ENCODE measurements at places on chromosomes 12 and 14.

DNA sequence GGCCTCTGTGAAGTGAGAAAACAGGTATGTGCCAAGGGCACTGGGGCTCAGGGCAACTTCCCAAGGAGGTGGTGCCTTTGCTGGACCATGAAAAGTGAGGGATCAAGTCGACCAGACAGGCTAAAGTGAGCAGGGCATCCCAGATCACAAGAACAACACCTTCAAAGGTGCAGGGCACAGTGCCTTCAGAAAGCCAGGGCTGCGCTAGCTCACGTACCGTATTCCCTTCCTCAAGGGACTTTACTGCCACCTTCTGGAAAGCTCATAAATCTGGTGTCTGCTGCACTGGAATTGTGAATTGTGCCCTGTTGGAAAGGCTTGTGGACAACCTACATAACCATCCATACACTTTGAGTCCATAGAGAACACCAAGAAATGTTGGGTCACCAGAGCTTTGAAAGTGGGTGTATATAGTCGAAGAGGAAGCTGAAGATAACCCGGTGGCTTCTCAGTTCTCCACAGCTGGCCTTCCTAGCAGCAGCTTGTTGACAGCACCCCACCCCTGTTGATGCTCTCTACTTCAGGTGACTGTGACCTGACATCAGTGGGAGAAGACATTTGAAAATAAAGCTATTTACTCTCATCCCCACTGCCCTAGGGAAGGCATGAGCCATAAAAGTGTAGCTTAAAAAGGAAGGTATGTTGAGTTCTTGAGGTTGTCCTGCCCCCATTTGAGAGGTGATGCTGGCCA, 24.5 kb downstream of the FIGNL2 start:
- H3K36me3 ChIP-seq, result no peaks in the 10 kb centered on the region
- peaks cover 6% of the 10 kb centered on the region for H3K4me1 ChIP-seq
- H3K4me3 ChIP-seq, result no peak overlapping the region
- no peaks in the 10 kb centered on the region for H3K27me3 ChIP-seq

GRCh38 chr12:53561590-53561953, 54.3 kb upstream of the NPFF start:
- DNase-seq, result no peak
- no peak overlapping the region for H3K4me3 ChIP-seq
- H3K27me3 ChIP-seq, result no peaks in the 10 kb centered on the region
- no peak overlapping the region for H3K27ac ChIP-seq

- H3K36me3 ChIP-seq, result no peaks in the 10 kb centered on the region
- no peaks in the 10 kb centered on the region for H3K27me3 ChIP-seq
- H3K4me3 ChIP-seq, result no peak overlapping the region
- DNase-seq, result no peak
- H3K27ac ChIP-seq, result no peak overlapping the region
These were observed 22.7 kb downstream of the BEST3 start for GRCh38 chr12:69676257-69677012.

- H3K36me3 ChIP-seq, result no peaks in the 10 kb centered on the region
- no peaks in the 10 kb centered on the region for H3K4me1 ChIP-seq
- no peaks in the 10 kb centered on the region for H3K27me3 ChIP-seq
These were observed 7.4 kb downstream of the PAPOLA start for GRCh38 chr14:96509457-96510090.

- H3K27me3 ChIP-seq, result no peaks in the 10 kb centered on the region
- H3K36me3 ChIP-seq, result no peaks in the 10 kb centered on the region
- H3K4me3 ChIP-seq, result no peak overlapping the region
- peaks cover 8% of the 10 kb centered on the region for H3K4me1 ChIP-seq
- H3K27ac ChIP-seq, result peak overlapping the region; percentile 42
- DNase-seq, result peak; percentile 70
These were observed 85.0 kb downstream of the PTGER2 start for GRCh38 chr14:52399104-52399503.

GRCh38 chr14:92026548-92027190, 13.2 kb downstream of the TRIP11 start:
- no peaks in the 10 kb centered on the region for H3K4me1 ChIP-seq
- no peak for DNase-seq
- no peak overlapping the region for H3K4me3 ChIP-seq

DNA sequence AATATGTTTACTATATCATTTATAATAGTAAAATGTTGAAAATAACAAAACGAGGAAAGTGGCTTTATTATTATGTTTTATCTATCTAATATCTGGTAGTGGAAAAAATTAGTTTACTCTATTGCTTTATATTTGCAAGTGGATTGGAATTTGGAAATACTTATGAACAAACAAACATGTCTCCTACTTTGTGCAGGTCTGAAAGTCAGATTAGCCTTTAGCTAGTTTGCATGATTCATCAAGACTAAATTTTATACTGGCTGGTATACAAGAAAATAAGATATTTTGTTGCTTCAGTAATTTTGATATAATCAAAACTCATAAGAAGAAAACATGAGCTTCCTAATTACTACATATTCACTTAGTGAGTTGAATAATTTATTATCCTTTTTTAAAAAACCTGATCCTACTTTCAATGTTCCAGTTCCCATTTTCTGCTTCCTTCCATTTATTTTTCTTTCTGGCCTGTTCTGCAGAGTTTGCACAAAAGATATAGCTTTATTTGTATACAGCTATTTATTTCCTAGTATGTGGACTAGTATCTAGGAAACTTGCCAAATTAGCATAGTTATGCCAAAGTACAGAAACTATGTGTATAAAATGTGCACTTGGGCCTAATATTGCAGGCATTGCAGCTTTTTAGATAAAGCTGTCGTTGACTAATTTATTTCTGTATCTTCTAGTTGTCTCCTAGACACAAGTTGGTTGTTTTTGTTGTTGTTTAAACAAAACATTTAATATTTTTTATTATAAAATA, 122.0 kb downstream of the AKAP6 start:
- no peaks in the 10 kb centered on the region for H3K36me3 ChIP-seq
- no peak for DNase-seq
- no peaks in the 10 kb centered on the region for H3K4me1 ChIP-seq
- no peak overlapping the region for H3K4me3 ChIP-seq
- no peaks in the 10 kb centered on the region for H3K27me3 ChIP-seq

GRCh38 chr12:27754795-27755194, 25.2 kb upstream of the KLHL42 start:
- H3K27me3 ChIP-seq, result no peaks in the 10 kb centered on the region
- DNase-seq, result no peak
- H3K4me3 ChIP-seq, result no peak overlapping the region
- no peak overlapping the region for H3K27ac ChIP-seq
- peaks cover 3% of the 10 kb centered on the region for H3K4me1 ChIP-seq
- H3K36me3 ChIP-seq, result no peaks in the 10 kb centered on the region

- no peaks in the 10 kb centered on the region for H3K27me3 ChIP-seq
- H3K27ac ChIP-seq, result no peak overlapping the region
- no peak overlapping the region for H3K4me3 ChIP-seq
- no peak for DNase-seq
- peaks cover 4% of the 10 kb centered on the region for H3K4me1 ChIP-seq
These were observed 46.0 kb downstream of the ATP2B1 start for GRCh38 chr12:89662623-89663022.

- H3K4me3 ChIP-seq, result no peak overlapping the region
- H3K27me3 ChIP-seq, result no peaks in the 10 kb centered on the region
- H3K4me1 ChIP-seq, result no peaks in the 10 kb centered on the region
- no peak overlapping the region for H3K27ac ChIP-seq
- no peaks in the 10 kb centered on the region for H3K36me3 ChIP-seq
These were observed 189.1 kb downstream of the PIWIL1 start for GRCh38 chr12:130526813-130527212.

DNA sequence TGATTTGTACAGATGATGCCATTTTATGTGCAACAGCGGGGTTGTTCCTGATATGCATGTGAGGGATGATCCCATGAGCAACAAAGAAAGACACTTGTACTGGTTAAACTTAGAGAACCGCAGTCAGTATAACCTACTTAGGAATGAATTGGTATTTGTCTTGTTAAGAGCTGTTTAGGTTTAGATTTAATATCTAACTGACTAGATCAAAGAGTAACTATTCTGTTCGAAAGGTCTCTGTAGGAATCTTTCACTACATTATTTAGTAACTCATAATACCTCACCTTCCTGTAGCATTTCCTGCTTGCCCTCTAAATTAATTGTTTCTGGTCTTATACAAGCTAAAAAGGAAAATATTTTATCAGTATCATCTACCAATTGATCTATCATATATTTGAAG, 350.4 kb downstream of the TRHDE start:
- no peak overlapping the region for H3K4me3 ChIP-seq
- DNase-seq, result peak; percentile 22
- H3K27ac ChIP-seq, result peak overlapping the region; percentile 32

GRCh38 chr12:32756476-32757066, 874 bp upstream of the YARS2 start:
- H3K27ac ChIP-seq, result no peak overlapping the region
- H3K27me3 ChIP-seq, result no peaks in the 10 kb centered on the region
- H3K36me3 ChIP-seq, result peaks cover 4% of the 10 kb centered on the region
- peaks cover 11% of the 10 kb centered on the region for H3K4me1 ChIP-seq
- DNase-seq, result peak; percentile 43

DNA sequence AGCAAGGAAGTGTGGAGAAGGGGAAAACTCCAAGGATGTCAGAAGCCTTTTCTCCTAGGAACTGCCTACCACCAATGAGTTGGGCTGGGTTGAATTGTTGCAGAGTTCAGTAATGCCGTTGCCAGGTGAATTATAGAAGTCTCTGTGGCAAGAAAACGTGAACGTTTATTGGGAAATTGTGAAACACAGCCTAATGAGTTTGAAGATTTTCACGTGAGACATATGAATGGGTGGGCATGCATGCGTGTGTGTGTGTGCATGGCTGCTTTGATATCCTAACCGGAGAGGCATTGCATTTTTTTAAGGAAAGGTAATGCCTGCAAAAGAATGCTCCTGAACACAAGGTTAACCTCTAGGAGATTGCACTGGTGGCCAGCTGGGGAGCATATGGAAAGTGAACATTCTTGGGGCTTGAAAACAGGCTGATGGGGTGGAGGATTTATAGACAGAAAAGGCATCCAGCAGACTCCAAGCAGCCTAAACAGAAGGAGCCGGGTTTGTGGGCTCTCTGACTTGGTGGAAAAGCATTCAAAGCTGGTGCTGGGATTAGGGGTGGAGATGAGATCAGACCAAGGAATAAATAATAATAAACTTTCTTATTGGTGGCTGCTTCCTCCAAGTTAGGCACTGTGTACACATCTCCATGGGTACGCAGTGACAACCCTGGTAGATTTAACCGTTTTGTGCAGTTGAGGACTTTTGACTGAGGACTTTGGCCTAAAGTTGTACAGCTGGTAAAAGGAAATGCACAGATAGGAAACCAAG, 67.8 kb downstream of the NTF3 start:
- no peak overlapping the region for H3K4me3 ChIP-seq
- H3K27me3 ChIP-seq, result no peaks in the 10 kb centered on the region
- H3K27ac ChIP-seq, result no peak overlapping the region
- no peaks in the 10 kb centered on the region for H3K36me3 ChIP-seq
- DNase-seq, result no peak

- peak overlapping the region; percentile 66 for H3K4me3 ChIP-seq
- H3K4me1 ChIP-seq, result peaks cover 5% of the 10 kb centered on the region
- H3K36me3 ChIP-seq, result no peaks in the 10 kb centered on the region
- DNase-seq, result no peak
These were observed 418 bp downstream of the AMN1 start for GRCh38 chr12:31728289-31728916.

GRCh38 chr12:83827860-83828259, 1084.7 kb downstream of the SLC6A15 start:
- no peaks in the 10 kb centered on the region for H3K4me1 ChIP-seq
- DNase-seq, result no peak
- H3K36me3 ChIP-seq, result no peaks in the 10 kb centered on the region
- no peak overlapping the region for H3K27ac ChIP-seq

- no peak overlapping the region for H3K4me3 ChIP-seq
- H3K4me1 ChIP-seq, result no peaks in the 10 kb centered on the region
- H3K27ac ChIP-seq, result no peak overlapping the region
These were observed 576.2 kb downstream of the BCL11B start for GRCh38 chr14:98695809-98696208.

GRCh38 chr12:118271770-118272417, 100.8 kb downstream of the TAOK3 start:
- H3K27me3 ChIP-seq, result no peaks in the 10 kb centered on the region
- no peaks in the 10 kb centered on the region for H3K4me1 ChIP-seq
- H3K36me3 ChIP-seq, result no peaks in the 10 kb centered on the region
- no peak overlapping the region for H3K4me3 ChIP-seq
- no peak overlapping the region for H3K27ac ChIP-seq

GRCh38 chr14:68897559-68898155, 81.4 kb downstream of the ACTN1 start:
- peaks cover 6% of the 10 kb centered on the region for H3K4me1 ChIP-seq
- no peaks in the 10 kb centered on the region for H3K27me3 ChIP-seq
- H3K36me3 ChIP-seq, result peaks cover 7% of the 10 kb centered on the region

DNA sequence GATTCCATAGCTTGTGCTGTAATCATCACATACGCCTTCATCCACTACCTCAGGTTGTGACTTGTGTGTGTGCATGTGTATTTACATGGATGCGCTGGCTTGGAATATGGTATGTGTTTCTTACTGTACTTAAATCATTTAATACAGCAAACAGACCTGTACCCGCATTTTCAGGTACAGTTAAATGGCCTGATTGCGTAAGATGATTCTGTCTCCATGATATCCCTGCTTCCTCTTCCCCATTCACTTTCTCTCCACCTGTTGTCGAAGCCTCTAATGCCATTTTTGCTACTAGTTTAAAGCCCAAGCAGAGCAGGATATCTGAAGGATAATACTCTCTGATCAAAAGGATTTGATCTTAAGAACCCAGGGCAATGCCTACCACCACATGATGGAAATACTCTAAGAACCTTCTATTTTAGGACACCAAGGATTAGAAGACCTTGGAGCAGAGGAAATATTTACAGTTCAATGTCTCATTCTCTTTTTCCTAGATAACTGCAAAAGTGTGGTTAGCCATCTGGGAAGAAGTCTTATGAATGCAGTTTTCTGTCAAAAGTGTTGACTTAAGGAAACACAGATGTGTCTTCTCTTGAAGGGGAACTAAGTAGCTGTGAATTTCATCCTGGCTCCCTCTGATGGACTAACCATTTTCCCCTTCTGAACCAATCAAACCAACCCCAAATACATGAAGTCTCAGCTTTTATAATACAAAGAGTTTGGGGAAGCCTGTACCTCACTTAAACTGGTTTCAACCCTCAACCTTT, 78.7 kb downstream of the HELB start:
- no peaks in the 10 kb centered on the region for H3K36me3 ChIP-seq
- no peak for DNase-seq
- no peak overlapping the region for H3K4me3 ChIP-seq
- no peaks in the 10 kb centered on the region for H3K4me1 ChIP-seq
- H3K27ac ChIP-seq, result no peak overlapping the region

DNA sequence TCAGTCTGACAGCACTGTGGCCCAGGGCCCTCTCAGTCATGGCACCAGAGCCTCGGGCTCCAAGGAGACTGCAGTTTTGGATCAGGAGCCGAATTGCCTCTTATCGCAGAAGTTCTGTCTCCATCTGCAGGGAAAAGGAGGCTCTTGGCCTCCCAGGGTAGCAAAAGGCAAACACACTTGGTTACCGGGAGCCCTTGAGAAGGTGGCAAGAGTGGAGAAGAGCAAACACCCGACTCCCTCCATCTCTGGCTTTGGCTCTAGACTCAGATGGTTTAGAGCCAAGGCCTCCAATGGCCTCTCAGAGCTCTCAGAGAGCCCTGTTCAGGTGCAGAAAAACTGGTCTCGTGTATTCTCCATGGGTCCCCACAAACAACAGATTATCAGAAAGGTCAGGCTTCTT, 44.6 kb downstream of the NINJ2 start:
- no peak for DNase-seq
- no peak overlapping the region for H3K27ac ChIP-seq
- H3K36me3 ChIP-seq, result no peaks in the 10 kb centered on the region
- no peak overlapping the region for H3K4me3 ChIP-seq

All from kidney (tissue), 22 donors.